ENCODE measurements at places on chromosomes 11 and 22.
A peak's percentile ranks its signal among the peaks of the same experiment; 100 is the strongest.

DNA sequence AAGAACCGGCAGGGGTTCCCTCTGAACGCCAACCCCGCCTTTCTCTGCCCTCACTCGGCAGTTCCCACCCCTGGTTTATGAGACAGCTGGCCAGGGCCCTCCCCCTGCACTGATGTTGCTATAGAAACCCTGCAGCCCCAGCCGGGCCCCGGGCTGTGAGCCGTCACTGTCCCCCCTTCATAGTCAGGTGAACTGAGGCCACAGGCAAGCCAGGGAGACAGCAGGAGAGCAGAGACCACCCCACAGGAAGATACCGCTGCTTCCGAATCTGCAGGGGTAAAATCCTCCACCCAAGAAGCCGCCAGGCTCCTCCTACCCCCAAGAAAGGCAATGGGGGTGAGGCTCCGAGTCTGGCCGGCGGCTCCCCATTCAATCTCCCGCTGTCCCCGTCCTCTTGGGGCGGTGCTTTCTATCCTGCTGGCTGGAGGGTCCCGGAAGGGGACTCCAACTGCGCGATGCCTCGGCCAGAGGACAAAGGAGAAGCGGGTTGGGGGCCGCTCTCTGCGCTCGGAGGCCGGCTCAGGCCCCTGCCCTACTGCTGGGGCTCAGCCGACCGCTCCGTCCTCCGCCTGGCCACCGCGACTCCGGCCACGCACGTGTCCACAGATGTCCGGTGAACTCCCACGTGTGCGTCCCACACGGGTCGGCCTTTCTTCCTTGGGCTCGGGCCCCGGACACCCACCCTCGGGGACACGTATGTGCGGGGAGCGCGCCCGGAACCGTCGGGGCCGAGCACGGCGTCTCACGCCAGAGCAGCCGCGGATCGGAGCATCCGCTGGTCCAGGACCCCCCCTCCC, 587 bp downstream of the SLC25A22 start:
- peak; percentile 95 for DNase-seq

- DNase-seq = no peak
These were observed 136.9 kb downstream of the MYO18B start for GRCh38 chr22:25878933-25879332.

DNA sequence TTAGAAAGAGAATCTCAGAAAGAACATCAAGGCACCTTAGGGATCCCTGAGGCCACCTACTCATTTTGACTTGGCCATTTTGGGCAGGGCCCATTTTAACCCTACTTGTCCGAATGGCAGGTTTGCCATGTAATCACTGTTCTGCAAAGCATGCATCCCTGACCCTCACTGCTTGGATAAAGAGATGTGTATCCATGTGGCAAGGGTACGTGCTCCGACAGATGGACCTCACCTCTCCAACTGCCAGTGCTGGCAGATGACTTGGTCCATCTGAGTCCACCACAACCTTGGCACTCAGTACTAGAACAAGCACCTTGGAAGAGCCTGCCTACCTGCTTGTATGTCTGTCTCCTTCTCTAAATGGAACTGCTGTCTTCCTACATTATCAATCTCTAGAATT, 139.4 kb downstream of the SPATA19 start:
- no peak for DNase-seq

DNA sequence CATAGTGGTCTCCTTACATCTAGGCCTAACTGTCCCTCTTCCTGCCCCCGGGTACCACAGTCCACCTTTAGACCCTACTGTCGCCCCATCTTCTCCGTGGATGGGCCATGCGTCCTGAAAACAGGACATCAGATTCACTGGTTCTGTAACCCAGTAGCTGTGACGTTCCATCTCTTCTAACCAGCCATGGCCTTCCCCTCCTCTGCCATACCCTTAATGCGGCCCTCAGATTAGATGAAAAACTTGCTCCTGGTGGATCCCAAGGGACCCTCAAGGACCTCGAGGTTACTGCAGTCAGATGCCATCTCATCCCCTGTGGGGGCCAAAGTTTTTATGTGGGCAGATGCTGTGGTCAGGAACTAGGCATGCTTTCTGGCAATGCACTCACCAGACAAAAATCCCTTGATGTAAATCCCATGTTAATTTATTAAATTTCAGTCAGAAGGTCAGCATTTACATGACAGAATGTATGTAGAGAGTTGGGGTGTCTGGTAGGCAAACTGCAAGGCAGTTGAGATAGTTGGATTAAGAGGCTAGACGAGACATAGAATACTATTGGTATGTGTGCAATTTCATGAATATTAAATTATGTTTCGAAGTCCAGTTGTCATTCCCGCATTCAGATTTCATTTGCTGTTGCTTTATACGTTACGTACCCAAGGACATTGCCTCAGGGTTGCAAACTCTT, 64.3 kb downstream of the WNT11 start:
- DNase-seq = no peak

GRCh38 chr22:27576413-27576812, 225.1 kb downstream of the MN1 start:
- no peak for DNase-seq

Measured in WERI-Rb-1 (cell line).